ENCODE measurements at places on chromosomes 5 and 9.

DNA sequence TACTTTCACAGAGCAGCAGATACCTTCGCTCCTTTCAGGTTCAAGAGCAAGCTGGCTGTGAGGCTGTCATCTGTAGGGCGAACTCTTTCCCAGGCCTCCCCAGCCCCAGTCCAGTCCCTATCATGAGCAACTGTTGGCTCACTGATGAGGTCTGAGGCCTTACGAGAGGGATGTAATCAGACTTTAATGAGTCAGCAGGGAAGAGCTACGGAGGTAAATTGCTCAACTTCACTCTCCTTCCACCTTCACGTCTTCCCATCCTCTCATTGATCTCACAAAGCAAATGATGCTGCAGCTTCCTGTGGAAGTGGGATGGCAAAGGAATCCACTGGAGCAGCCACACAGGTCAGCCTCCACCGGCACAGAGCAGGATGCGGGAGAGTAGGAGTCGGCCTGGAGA, 130.7 kb upstream of the TBCA start:
- no peaks in the 10 kb centered on the region for H3K36me3 ChIP-seq
- H3K4me3 ChIP-seq, result no peak overlapping the region
- no peak overlapping the region for H3K27ac ChIP-seq
- H3K4me1 ChIP-seq, result no peaks in the 10 kb centered on the region
- H3K27me3 ChIP-seq, result peaks cover 11% of the 10 kb centered on the region

DNA sequence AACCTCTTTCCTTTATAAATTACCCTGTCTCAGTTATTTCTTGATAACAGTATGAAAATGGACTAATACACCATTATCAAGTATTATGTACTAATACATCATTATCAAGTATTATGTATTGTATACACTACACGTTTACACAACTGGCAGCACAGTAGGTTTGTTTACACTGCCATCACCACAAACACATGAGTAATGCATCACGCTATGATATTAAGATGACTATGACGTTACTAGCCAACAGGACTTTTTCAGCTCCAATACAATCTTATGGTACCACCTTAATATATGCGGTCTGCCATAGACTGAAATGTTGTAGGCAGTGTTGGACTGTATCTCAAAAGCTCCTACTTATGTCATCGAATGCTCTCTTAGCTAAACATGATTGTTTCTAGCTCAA, 28.2 kb downstream of the PRELID2 start:
- no peak overlapping the region for H3K27ac ChIP-seq
- H3K36me3 ChIP-seq, result no peaks in the 10 kb centered on the region
- no peaks in the 10 kb centered on the region for H3K4me1 ChIP-seq
- no peaks in the 10 kb centered on the region for H3K27me3 ChIP-seq

GRCh38 chr9:95505717-95506427, 10.9 kb downstream of the PTCH1 start:
- H3K27me3 ChIP-seq, result peaks cover 47% of the 10 kb centered on the region
- peaks cover 23% of the 10 kb centered on the region for H3K4me1 ChIP-seq
- H3K27ac ChIP-seq, result no peak overlapping the region
- DNase-seq, result no peak
- peak overlapping the region; percentile 76 for H3K4me3 ChIP-seq

- H3K27ac ChIP-seq, result no peak overlapping the region
- H3K27me3 ChIP-seq, result no peaks in the 10 kb centered on the region
- no peaks in the 10 kb centered on the region for H3K4me1 ChIP-seq
- H3K36me3 ChIP-seq, result no peaks in the 10 kb centered on the region
Measured at GRCh38 chr5:145723516-145723915, 111.6 kb downstream of the PRELID2 start.

- H3K27ac ChIP-seq, result no peak overlapping the region
- H3K27me3 ChIP-seq, result peaks cover 5% of the 10 kb centered on the region
- H3K4me1 ChIP-seq, result peaks cover 6% of the 10 kb centered on the region
- no peak for DNase-seq
- H3K36me3 ChIP-seq, result no peaks in the 10 kb centered on the region
Measured at GRCh38 chr9:691825-692400, 149.6 kb upstream of the DMRT1 start.

DNA sequence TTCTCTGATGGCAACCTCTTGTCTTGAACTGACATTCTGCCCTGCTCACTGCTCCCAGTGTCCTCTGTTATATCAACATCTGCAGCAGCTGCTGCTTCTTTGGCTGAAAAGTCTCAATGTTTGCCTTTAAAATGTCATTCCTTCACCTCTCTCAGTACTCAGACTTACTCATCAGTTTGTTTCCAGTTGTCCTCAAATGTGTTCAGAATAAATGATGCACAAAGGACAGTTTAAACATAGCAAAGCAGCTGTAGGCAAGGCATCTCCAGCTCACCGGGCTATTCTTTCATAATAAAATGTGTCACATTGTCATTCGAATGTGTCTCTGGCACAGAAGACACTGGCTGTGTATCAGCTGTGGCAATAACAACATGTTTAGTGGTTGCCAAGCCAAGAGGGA, 590.9 kb upstream of the ZNF608 start:
- DNase-seq, result no peak
- no peak overlapping the region for H3K27ac ChIP-seq
- no peaks in the 10 kb centered on the region for H3K4me1 ChIP-seq
- no peaks in the 10 kb centered on the region for H3K36me3 ChIP-seq
- no peak overlapping the region for H3K4me3 ChIP-seq

DNA sequence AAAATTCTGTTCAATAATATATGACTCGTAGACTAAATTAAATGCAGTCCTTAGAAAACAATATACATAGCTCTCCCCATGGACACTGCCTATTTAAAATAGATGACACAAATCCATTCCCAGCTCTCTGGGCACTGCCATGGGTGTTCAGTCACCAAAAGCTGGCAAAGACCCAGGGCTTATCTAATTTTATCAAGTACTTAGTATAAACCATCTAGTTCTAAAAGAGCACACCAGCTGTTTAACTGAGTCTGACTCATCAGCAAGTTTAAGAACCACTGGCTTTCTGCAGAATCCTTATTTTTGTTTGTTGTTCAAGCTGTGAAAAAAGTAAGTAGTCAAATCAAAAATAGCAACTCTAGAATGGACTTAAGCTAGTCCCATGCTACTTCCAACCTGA, 107.6 kb downstream of the PLPP1 start:
- no peak for DNase-seq
- no peaks in the 10 kb centered on the region for H3K27me3 ChIP-seq
- H3K4me1 ChIP-seq, result peaks cover 22% of the 10 kb centered on the region
- H3K36me3 ChIP-seq, result peaks cover 87% of the 10 kb centered on the region
- peak overlapping the region; percentile 22 for H3K27ac ChIP-seq

DNA sequence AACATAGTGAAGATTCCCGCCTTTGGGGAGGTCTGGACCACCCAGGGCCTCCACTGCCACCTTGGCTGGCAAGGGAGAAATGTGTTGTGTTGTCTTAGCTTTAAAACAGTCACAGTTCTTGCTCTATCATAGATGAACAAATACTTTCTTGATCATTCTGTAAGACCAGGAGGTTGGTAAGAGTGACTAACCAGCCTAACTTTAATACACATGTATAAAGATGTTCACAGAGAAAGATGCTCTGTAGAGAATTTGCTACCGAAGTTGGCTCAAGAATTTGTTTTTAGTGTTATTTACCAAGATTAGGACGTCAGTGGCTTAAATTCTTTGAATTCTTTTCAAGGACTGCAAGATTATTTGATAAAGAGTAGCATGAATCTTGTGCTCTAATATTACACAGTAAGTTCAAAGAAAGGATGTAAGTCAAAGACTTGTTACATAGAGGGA, 28.4 kb downstream of the GLRX start:
- no peaks in the 10 kb centered on the region for H3K36me3 ChIP-seq
- no peak overlapping the region for H3K4me3 ChIP-seq
- peaks cover 2% of the 10 kb centered on the region for H3K4me1 ChIP-seq
- H3K27ac ChIP-seq, result no peak overlapping the region
- H3K27me3 ChIP-seq, result peaks cover 5% of the 10 kb centered on the region

DNA sequence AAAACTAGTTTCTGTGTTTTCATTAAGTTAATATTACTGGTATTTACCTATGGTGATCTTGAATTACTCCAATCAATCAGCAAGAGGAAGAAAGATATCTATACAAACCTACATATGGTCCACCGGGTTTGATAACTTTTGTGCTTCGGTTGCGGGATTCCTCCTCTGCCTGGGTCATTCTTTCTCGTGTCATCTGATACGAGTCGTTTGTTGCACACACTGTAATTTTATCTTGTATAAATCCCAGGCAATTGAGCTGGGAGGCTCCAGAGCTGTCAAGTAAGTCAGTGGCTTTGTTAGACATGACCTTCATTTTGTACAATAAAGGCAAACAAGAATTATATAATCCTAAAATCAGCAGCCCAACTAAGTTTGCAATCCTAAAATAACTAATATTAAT, 48.0 kb downstream of the ELL2 start:
- peaks cover 43% of the 10 kb centered on the region for H3K4me1 ChIP-seq
- no peak for DNase-seq
- H3K27me3 ChIP-seq, result no peaks in the 10 kb centered on the region
- H3K27ac ChIP-seq, result no peak overlapping the region
- no peak overlapping the region for H3K4me3 ChIP-seq
- peaks cover 62% of the 10 kb centered on the region for H3K36me3 ChIP-seq

DNA sequence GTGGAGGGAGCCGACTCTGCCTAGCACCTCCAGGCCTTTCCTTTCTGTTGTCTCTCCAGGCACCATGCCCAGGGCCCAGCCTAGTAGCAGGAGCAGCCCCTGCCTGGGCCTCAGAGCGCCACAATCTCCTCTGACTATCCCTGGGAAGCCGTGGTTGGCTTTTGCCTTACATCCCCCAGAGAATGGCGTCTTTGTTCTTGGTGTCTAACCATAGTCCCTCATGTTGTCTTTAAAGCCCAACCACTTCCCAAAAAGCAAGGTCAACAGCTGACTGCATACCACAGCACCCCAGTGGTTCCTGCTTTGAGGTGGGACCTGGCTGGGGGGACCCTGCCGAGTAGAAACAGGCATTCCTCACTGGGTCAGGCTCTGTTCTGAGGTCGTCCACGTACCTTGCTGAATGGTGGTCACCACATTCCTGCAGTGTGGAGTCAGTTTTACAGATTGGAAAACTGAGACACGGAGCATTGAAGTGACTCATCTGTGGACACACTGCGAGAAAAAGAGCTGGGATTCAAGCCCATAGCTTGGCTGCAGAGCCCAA, 13.7 kb upstream of the CERCAM start:
- H3K36me3 ChIP-seq, result no peaks in the 10 kb centered on the region
- H3K4me1 ChIP-seq, result no peaks in the 10 kb centered on the region
- H3K27ac ChIP-seq, result no peak overlapping the region

- no peak overlapping the region for H3K27ac ChIP-seq
- no peak for DNase-seq
- no peaks in the 10 kb centered on the region for H3K27me3 ChIP-seq
- no peak overlapping the region for H3K4me3 ChIP-seq
- H3K4me1 ChIP-seq, result peaks cover 16% of the 10 kb centered on the region
Measured at GRCh38 chr5:76689321-76690036, 26.4 kb upstream of the F2R start.

GRCh38 chr9:129285382-129285781, 107.3 kb upstream of the IER5L start:
- H3K36me3 ChIP-seq, result no peaks in the 10 kb centered on the region
- no peak for DNase-seq
- H3K27ac ChIP-seq, result no peak overlapping the region
- H3K4me1 ChIP-seq, result no peaks in the 10 kb centered on the region
- no peak overlapping the region for H3K4me3 ChIP-seq
- no peaks in the 10 kb centered on the region for H3K27me3 ChIP-seq

DNA sequence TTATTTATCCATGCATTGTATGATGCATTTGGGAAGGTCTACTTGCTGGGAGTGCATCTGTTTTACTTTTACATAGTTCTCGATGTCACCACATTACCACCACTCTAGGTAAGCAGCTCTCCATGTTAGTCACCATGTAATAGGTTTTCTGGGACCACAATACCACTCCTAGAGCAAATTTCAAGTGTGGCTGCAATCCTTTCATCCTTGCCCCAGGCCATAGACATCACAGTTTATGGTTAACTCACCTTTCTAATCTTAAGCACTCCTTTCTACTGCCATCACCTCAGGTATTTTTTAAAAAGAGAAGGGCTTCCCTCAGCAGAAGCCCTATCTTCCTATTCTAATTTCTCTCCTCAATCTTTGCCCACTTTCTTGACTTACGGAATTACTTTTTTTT, 354.1 kb downstream of the PLK2 start:
- no peaks in the 10 kb centered on the region for H3K27me3 ChIP-seq
- no peaks in the 10 kb centered on the region for H3K4me1 ChIP-seq
- H3K27ac ChIP-seq, result no peak overlapping the region
- H3K4me3 ChIP-seq, result no peak overlapping the region
- no peak for DNase-seq

DNA sequence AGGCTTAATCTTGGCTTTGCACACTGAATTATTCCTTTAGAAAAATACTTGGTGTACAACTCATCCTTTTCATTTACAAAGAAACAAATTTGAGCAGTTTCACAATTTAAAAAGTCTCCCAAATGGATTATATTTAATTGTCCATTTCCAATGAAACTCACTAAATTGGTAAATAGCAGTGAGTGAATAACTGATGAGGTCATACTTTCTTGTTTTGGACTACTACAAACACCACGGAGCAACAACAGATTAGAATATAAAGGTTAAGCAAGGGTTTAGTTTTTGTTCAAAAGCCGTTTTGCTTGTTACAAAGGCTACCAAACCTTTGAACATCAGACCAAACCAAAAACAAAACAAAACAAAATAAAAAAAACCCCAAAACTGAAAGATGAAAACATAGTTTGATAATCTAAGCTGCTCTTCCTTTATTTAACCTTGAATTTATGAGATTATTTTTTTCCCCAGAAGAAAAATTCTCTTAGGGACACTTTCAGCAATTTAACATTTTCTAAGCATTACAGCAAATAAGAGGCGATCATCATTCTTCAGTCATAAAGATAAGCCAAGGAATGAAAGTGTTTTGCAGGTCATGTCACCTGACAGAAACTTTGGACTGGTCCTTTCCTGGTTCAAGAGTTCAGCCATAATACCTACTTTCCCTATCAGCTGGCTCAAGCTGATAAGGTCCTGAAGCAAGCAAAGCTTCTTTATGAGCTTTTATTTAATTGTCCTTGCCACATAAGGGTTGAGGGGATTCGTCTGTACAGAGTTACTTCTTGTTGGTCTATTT, 99.7 kb upstream of the CDKN2B start:
- peaks cover 61% of the 10 kb centered on the region for H3K27me3 ChIP-seq
- DNase-seq, result no peak
- H3K36me3 ChIP-seq, result no peaks in the 10 kb centered on the region
- H3K4me3 ChIP-seq, result no peak overlapping the region
- peaks cover 39% of the 10 kb centered on the region for H3K4me1 ChIP-seq
- H3K27ac ChIP-seq, result no peak overlapping the region

DNA sequence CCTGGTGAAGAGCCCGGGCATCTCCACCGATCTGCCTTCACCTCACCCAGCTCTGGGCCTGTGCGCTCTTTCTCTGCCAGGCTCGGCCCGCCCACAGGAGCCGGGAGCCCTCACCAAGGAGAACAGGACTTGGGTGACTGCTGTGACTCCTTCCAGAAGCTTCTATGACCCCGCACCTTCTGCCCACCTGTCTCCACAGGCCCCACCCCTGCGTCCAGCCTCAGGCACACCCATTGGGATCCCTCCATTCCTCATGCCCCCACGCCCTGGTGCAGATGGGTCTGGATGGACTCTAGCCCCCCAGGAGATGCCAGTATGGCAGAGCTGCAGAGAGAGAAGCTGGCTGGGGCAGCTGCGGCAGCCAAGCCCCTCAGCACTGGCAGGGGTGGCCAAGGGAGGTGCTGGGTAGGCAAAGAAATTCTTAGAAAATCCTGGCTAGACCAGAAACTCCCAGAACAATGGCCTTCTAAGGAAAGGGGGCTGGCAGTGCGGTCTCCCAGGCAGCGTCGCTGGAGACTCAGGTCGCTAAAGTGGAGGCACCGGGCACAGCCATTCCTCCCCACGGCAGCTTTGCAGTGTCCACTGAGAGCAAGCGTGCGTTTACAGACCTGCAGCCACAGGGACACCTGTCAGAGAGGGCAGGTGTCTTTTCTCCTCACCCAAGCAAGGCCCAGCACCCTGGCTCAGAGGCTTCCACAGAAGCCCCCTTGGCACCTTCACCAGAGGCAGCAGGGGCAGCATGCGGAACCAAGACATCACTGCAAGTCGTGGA, 17.3 kb downstream of the LPCAT1 start:
- H3K27me3 ChIP-seq, result no peaks in the 10 kb centered on the region
- peaks cover 6% of the 10 kb centered on the region for H3K4me1 ChIP-seq
- no peak for DNase-seq

Measured in activated T-helper 2 cell treated with anti-CD3 and anti-CD28 coated beads, Interferon-gamma antibody, Interleukin-2, Interleukin-4, amounts not matched to agents 10 μg/mL and 5 μg/mL and 100 μg/mL, durations not matched to agents 14 hours and 24 hours and 36 hours (primary cell).